ENCODE measurements at places on chromosomes 11 and 22. TPM values are rescaled to one million over a fixed set of nuclear protein-coding genes. Genes with fewer than 3 reads are reported as not detected.
A peak's percentile ranks its signal among the peaks of the same experiment; 100 is the strongest.

DNA sequence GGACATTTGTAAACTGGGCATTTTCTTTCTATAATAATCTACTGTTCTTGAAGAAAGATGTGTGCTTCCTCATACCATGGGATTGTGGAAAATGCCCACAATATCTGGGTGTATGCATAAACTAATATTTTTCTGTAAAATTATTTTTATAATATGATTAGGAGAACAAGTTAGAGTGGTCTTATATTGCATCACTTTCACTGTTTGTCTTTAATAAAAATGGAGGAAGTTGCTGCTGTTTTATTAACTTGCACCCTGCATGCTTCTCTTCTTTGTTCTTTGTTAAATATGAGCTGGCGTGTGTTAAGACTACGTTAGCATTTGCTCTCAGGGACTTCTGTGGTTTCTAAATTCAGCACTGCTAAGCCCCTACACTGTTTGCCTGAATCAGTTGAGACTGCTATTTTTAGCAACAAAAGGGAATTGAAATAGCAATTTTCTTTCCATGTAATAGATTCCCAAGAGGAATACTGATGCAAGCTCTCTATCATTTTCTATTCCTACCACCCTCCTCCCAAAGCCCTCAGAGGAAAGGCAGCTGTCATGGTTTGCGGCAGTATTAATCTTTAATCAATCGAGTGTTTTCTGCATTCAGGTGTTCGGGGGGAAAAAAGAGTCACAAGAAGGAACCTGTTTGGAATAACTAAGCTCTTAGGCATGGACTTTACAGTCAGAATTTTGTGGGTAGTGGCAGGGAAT is 56.1 kb downstream of the HSD17B12 start:
- DNase-seq = no peak
- H3K27me3 ChIP-seq = no peaks in the 10 kb centered on the region
- peak overlapping the region; percentile 6 for H3K27ac ChIP-seq
- H3K36me3 ChIP-seq = no peaks in the 10 kb centered on the region
- H3K4me1 ChIP-seq = peaks cover 52% of the 10 kb centered on the region

MPZL3 gene
- total RNA-seq = 3.2 TPM

- no peak overlapping the region for H3K27ac ChIP-seq
- no peaks in the 10 kb centered on the region for H3K4me1 ChIP-seq
- H3K27me3 ChIP-seq = no peaks in the 10 kb centered on the region
- H3K36me3 ChIP-seq = no peaks in the 10 kb centered on the region
Measured at GRCh38 chr22:44249376-44250147, 63.2 kb downstream of the SHISAL1 start.

DNA sequence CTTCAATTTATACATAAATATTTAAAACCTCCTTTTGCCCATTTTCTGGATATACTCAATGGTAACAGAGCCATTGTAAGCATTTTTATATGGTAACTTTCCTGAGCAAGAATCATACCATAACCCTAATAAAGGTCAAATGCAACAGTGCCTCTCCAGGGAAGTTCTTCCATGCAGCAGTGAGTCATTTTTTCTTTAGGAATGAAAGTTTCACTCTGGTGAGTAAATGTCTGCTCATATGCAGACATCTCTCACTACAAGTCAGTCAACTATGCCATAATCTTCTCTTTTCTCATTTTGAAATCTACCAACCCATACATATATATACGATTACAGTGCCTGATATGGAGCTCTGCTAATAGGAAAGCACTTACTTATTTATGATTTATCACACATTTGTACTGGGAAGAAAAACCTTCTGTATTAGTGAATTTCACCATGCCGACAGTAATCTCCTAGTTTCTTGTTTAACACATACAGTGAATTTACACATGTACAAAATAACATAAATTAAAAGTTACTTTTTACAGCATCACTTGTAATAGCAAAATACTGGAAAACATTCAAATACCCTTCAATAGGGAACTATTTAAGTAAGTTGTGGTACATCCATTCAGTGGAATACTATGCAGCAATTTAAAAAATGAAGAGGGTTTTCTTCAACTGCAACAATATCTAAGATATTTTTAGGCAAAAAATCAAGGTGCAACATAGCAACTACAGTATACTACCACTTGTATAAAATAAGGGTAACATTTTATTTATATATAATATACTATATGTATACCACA is 16.0 kb downstream of the STK33 start:
- no peak overlapping the region for H3K27ac ChIP-seq
- no peaks in the 10 kb centered on the region for H3K36me3 ChIP-seq
- no peak for DNase-seq
- no peaks in the 10 kb centered on the region for H3K27me3 ChIP-seq
- no peaks in the 10 kb centered on the region for H3K4me1 ChIP-seq

DNA sequence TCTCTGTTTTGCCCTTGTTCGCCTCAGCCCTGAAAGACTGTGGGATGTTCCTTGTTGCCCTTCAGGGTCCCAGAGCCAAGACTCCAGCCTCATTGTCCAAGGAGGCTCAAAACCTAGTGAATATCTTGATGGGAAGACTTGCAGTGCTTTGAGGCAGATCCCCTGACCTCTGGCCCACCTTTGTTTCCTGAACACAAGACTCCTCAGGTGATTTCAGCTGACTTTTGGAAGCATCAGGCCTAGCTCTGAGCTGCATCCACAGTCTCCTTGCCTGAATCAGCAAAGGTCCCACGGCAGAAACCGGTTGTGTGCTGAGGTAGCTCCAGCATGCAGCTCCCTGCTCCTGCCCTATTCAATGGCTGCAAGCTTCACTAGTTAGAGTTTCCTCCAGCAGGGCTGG is 159.3 kb upstream of the B3GAT1 start:
- no peaks in the 10 kb centered on the region for H3K36me3 ChIP-seq
- no peaks in the 10 kb centered on the region for H3K4me1 ChIP-seq
- H3K4me3 ChIP-seq = no peak overlapping the region
- H3K27ac ChIP-seq = no peak overlapping the region

DNA sequence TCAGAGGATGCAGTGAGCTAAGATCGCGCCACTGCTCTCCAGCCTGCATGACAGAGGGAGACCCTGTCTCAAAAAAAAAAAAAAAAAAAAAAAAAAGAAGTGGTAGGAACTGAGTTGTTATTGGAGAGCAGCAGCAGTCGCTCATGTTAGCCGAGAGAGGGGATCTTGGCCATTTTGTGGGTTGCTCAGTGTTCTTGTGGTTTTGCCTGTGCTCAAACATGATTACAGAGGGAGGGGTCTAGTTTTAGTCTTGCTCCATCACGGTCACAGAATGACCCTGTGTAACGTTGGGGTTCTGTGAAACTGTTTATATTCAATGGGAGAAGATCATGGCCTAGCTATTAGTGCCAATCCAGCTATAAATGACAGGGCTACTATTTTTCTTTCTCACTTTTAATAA is 1.9 kb downstream of the DPAGT1 start:
- no peak overlapping the region for H3K27ac ChIP-seq
- peaks cover 32% of the 10 kb centered on the region for H3K4me1 ChIP-seq
- no peak for DNase-seq
- H3K36me3 ChIP-seq = no peaks in the 10 kb centered on the region
- no peak overlapping the region for H3K4me3 ChIP-seq

DNA sequence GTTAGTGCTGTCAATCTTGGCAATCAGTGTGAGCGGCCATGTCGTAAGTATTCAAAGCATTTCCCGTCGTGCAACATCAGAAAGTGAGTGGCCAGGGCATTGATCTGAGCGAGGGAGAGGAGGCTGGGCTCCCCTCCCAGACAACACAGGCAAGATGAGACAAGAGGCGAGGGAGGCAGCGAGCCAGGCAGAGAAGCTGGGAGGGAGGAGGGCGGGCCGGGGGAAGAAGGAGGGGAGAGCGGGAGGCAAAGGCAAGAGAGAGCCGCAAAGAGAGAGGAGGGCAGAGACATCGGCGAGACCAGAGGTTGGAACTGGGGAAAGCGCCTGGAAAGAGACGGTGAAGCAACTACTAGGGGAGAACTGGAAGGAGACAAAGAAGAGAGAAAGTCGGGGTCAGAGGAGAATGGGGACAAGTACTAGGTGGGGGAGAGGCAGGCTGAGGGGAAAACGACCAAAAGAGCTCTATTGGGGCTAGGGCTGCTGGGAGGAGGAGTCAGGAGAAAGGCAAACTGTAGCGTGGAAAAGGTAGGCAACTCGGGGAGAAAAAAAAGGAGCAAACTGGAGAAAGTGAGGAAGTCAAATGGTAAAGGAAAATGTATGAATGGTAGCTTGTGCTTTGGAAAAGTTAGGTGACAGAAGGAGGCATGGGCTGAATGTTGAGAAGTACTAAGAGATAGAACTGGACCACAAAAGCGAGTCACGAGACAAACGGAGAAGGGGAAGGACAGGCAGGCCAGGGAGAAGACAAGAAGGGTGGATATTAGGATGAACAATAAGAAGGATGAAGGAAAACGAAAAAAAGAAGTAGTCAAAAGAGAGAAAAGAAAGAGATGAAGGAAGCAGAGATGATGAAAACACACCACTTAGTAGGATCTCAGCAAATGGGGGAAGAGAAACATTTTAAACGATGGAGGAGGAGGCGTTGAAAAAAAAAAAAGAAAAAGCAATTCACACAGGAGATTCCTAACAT is 130.5 kb upstream of the C11orf58 start:
- peak overlapping the region; percentile 82 for H3K27ac ChIP-seq
- no peaks in the 10 kb centered on the region for H3K27me3 ChIP-seq
- peak overlapping the region; percentile 75 for H3K4me3 ChIP-seq
- H3K36me3 ChIP-seq = no peaks in the 10 kb centered on the region
- peak; percentile 89 for DNase-seq
- peaks cover 28% of the 10 kb centered on the region for H3K4me1 ChIP-seq

DNA sequence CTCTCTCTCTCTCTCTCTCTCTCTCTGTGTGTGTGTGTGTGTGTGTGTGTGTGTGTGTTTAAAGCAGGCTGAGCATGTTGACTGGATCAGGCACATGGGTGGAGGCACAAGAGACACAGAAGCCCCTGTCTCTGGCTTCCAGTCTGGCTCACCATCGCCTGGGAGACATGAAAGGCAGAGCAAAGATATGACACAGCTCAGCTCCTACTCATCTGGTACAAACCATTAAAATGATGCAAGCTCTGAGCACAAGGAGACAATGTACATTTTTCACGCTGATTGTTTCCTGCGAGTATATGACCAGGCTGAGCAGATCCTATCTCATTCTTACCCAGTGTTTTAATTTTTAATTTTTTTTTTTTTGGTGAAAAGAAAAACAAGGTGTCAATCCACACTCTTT is 9.5 kb downstream of the SLC6A5 start:
- H3K27ac ChIP-seq = no peak overlapping the region
- no peak overlapping the region for H3K4me3 ChIP-seq
- no peaks in the 10 kb centered on the region for H3K27me3 ChIP-seq
- no peaks in the 10 kb centered on the region for H3K36me3 ChIP-seq

PACSIN2 gene
- total RNA-seq = 43.6 TPM

- no peaks in the 10 kb centered on the region for H3K27me3 ChIP-seq
- no peak for DNase-seq
- no peak overlapping the region for H3K4me3 ChIP-seq
- H3K4me1 ChIP-seq = peaks cover 34% of the 10 kb centered on the region
Measured at GRCh38 chr11:30712749-30713148, 126.6 kb upstream of the MPPED2 start.

- no peak overlapping the region for H3K27ac ChIP-seq
- no peaks in the 10 kb centered on the region for H3K27me3 ChIP-seq
- no peaks in the 10 kb centered on the region for H3K36me3 ChIP-seq
- peaks cover 4% of the 10 kb centered on the region for H3K4me1 ChIP-seq
- no peak for DNase-seq
Measured at GRCh38 chr11:27295928-27296327, 67.1 kb downstream of the CCDC34 start.

DNA sequence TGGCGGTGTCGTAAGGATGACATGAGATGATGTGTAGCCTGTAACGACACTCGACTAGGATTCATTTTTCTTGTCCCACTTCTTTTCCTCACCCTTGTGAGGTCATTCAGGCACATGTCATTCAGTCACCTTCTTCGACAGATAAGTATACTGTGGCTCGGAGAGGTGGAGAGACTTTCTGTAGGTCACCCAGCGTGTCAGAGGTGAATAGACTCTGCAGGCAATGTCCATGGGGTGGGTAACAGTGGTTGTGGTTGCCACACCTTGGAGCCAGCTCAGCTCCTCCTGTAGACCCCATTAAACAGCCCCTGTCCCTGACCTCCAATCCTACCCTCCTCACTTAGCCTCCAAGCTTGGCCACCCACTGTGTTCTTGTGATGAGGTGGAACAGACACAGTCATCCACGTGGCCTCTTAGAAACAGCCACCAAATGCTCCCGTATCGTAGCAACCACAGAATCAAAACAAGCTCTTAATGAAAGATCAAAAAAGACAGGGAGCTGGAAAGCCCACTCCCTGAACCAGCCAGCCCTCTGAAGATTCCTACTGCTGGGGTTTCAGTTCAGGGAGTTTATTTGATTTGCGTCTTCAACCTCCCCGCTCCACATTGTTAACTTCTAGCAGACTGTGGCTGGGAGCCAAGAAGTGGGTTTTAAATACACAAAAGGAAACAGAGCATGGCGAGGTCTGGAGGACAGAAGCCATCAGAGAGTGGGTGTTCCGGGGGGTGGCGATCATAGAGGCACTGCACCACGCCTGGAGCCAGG is 89.0 kb upstream of the GRK3 start:
- H3K36me3 ChIP-seq = no peaks in the 10 kb centered on the region
- peak; percentile 70 for DNase-seq
- no peaks in the 10 kb centered on the region for H3K27me3 ChIP-seq
- no peak overlapping the region for H3K4me3 ChIP-seq
- H3K27ac ChIP-seq = no peak overlapping the region

GRCh38 chr11:76781807-76782530 is 1.2 kb upstream of the TSKU start:
- no peaks in the 10 kb centered on the region for H3K36me3 ChIP-seq
- H3K4me1 ChIP-seq = peaks cover 7% of the 10 kb centered on the region
- DNase-seq = no peak
- H3K27me3 ChIP-seq = no peaks in the 10 kb centered on the region

GRCh38 chr11:86785576-86785975 is 14.8 kb upstream of the PRSS23 start:
- DNase-seq = no peak
- H3K27ac ChIP-seq = no peak overlapping the region

- H3K36me3 ChIP-seq = no peaks in the 10 kb centered on the region
- no peaks in the 10 kb centered on the region for H3K27me3 ChIP-seq
- peak overlapping the region; percentile 90 for H3K27ac ChIP-seq
- H3K4me3 ChIP-seq = no peak overlapping the region
Measured at GRCh38 chr11:65492387-65492636, 6.5 kb upstream of the MALAT1 start.

APOA4 gene
- total RNA-seq = not detected

- peak; percentile 28 for DNase-seq
- no peaks in the 10 kb centered on the region for H3K4me1 ChIP-seq
- no peaks in the 10 kb centered on the region for H3K36me3 ChIP-seq
- H3K4me3 ChIP-seq = no peak overlapping the region
- H3K27ac ChIP-seq = no peak overlapping the region
Measured at GRCh38 chr11:73189315-73189714, 28.8 kb upstream of the P2RY2 start.

GRCh38 chr11:134557571-134558257 is 145.7 kb upstream of the B3GAT1 start:
- no peak overlapping the region for H3K27ac ChIP-seq
- H3K36me3 ChIP-seq = no peaks in the 10 kb centered on the region
- DNase-seq = no peak

GRCh38 chr11:17164361-17165246 is 43.2 kb downstream of the PIK3C2A start:
- no peaks in the 10 kb centered on the region for H3K36me3 ChIP-seq
- H3K4me3 ChIP-seq = no peak overlapping the region
- peaks cover 19% of the 10 kb centered on the region for H3K4me1 ChIP-seq
- no peak for DNase-seq

All from testis (tissue), 5 donors.